ENCODE measurements at places on chromosomes 11 and 22.

DNA sequence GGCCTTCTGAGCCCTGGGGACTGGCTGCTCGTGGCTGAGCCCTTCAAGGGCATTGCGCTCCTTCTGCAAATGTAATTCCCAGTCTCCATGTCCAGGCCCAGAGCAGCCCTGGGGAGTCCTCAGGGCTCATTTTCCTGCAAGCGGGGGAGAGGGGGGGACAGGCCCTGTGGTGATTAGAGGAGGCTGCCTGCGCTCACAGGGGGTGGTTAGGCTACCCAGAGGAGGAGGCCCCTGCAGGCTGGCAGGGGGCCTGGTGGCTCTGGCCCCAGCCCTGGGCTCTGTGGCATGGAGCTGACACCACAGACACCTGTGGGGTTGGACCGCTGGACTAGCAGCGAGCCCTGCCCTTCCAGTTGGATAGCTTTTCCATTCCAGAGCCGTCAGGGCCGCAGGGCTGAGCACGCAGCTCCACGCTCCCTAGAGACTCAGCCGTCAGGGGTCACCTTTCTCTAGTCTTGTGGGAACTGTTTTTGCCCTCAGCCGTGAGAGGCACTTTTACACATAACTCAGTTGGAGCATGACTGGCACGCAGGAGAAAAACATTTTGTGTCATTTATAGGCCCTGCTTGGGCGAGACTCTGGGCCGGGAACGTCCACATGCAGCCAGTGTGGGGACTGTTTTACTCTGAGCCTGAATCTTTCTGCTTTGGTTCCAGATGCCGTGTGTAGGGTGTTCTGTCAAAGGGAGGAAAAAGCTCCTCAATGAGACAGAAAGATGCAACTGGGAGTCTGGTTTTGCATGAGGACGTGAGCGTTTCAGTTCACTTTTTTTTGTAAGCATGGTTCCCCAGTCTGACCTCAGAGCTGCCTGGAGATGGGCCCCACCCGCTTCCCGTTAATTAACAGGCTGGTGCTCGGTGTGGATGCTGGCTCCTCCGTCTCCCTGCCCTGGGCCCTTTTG is 58.1 kb downstream of the LRP5 start:
- DNase-seq, result peak; percentile 76

- DNase-seq, result peak; percentile 38
These were observed 7.3 kb downstream of the KCNJ11 start for GRCh38 chr11:17381156-17381555.

DNA sequence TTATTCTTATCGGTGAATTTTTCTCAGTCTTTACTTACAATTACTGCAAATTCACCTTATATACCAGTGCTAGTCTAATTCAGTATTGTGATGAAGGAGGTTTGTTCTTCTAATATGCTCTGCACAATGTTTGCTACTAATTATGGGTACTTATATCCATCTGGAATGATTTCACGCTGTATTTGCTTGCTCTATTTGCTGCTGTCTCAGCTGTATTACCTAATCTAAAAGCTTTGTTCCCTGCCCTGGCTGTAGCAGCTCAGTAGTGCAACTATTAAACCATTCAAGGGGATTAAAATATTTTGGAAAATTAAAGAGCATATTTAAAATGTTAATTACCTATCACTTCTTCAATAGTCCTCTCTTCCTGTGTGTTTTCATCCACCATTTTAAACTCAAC is 375.3 kb downstream of the LUZP2 start:
- no peak for DNase-seq

DNA sequence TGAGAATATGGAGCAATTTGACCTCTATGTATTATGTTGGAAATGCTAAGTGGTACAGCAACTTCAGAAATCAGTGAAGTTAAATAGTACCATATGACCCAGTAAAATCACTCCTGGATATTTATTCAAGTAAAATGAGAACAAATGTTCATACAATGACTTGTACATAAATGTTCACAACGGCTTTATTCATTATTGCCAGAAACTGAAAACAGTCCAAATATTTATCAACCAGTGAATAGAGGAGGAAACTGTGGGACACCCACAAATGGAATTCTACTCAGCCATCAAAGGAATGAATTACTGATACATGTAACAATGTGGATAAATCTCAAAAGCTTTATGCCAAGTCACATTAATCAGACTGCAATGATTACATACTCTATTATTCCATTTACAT is 416.3 kb downstream of the AASDHPPT start:
- DNase-seq, result peak; percentile 70

GRCh38 chr11:108732395-108732794 is 67.5 kb downstream of the DDX10 start:
- no peak for DNase-seq

- DNase-seq, result no peak
These were observed 12.9 kb downstream of the CSF2RB start for GRCh38 chr22:36926309-36926708.

DNA sequence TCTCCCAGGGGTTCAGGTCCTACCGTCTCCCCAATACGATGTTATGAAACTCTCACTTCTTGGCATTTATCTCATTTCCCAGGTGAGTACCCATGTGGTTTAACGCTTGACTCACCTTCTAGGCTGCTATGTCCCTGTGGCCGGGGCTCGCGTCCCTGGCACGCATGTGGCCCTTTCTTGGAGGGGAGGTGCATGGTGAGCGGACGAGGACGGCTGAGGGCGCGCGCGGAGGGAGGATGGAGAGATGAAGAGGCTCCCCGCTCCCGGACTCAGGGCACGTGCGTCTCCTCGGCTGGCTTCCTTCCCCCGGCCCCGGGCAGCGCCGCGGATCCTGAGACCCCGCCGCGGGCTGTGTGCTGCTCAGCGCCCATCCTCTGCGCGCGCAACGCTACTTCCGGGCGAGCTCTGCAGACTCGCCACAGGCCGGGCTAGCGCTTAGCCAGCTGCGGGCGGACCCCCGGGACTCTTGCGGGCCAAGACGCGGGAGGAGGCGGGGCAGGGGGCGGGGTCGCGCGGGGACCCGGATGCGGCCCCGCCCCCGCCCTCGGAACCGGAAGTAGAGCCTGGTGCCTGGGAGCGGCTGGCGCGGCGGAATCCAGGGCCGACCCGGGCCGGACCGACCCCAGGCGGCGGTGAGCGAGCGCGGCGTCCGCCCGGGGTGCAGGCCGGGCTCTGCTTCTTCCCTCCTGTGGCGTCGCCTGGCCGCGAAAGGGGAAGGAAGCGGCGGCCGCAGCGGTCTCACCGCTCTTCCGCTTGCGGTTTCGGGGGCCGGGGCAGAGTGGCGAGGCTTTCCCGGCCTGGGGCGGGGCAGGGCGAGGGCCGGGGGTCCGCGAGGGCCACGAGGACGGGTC is at the start of gene CTTN:
Gene CTTN, plus strand, starts transcription at position 547 of the 851 bp plus-strand sequence. CDS start 8,769 bp downstream, outside the sequence.
- peak; percentile 82 for DNase-seq

GRCh38 chr22:36293606-36294292 is 40.8 kb downstream of the APOL1 start:
- no peak for DNase-seq

- DNase-seq, result no peak
These were observed 48.4 kb downstream of the CD6 start for GRCh38 chr11:61019832-61020405.

DNA sequence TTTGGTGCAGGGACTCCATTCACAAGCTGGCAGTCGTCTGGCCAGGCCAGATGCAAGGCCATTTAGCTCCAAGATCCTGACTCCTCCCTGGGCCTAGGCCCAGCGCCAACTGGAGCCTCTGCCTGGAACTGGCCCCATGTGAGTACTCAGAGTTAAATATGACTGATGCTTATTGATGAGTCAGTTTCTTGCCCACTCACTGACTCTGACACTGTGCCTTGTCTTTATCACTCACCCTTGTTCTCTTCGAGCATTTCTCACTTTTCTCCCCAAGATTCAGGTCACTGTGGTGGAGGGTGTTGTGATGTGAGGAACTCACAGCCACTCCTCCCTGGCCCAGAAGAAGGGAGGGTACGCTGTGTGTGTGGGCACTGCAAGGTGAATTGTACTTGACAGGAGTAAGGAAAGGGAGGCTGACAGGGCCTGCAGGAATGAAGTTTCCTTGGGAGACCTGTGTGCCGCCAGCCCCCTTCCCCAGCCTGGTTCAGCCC is 23.2 kb upstream of the ST3GAL4 start:
- DNase-seq, result peak; percentile 87

DNA sequence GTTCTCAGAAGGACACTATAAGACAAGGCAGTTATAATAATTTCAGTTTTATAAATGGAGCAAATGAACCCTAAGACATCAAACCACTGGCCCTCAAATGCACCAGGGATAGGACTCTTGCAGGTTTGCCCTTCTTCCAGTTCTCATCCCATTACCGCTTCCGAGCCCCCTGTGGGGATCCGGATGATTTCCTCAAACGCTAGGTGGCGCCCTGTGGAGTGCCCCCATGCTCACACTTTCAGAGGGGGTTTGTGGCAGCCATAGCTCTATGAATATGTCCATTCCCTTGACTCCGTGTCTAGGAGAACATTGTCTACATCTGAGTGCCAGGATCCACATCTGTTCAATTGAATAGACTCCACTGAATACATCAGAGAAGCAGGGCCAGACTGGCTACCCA is 816.3 kb downstream of the NTM start:
- DNase-seq, result no peak

DNA sequence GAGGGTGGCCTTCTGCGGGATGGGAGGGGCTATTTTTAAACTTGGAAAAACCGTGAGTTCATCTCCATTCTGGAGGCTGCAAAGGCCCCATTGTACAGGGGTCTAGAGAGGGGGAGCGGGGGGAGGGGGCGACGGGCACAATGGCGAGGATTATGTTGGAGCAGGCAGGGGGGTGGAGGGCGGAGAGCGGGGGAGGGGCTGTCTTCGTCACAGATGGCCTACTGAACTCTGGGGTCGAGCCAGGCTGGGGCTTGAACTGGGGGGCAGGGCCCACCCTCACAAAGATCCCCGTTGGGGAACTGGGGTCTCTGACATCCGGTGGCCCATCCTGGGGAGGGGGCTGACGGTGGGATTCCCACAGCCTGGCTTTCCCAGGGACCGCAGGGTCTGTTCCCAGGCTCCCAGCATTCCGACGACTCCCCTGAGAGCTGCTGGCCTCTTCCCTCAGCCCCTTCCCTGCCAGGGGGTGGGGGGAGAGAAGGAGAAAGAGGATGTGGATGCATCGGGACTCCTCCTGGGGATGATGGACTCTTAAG is 3.4 kb upstream of the MCAM start:
- DNase-seq, result peak; percentile 90

- no peak for DNase-seq
These were observed 570.1 kb downstream of the BRD1 start for GRCh38 chr22:49257551-49257961.

DNA sequence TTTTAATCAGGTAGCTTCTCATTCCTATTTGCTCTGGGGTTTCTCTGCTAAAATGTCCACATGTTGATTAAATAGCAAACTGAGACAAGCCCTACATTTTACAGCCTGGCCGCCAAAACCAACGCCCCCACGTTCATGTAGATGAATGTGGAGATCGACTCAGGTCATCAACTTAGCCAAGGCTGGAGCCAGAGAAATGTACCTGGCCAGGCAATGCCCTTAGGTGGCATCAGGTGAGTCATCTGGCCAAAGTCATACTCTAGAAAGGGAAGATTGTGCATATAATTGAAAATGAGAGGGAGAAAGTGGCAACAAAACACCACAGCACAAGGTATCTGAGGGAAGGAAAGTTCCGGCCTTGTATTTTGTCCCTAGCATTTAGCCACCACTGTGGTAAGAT is 37.1 kb upstream of the CCDC89 start:
- no peak for DNase-seq

DNA sequence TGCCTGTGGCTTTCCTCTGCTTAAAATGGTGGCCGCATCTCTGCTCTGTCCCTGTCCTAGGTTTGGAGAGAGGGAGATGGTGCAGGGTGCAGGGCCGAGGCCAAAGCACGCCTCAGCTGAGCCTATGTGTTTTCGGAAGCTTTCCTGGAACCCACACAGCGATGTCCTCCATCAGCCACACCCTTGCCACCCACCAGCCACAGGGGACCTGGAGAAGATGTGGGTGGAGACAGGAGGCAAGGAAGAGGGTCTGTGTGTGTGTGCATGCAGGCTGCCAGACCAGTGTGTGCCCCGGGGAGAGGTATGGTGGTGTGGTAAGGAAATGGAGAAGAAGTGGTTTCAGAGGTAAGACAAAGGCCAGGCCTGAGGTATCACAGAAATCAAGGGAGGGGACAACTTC is 155.7 kb downstream of the TBC1D22A start:
- no peak for DNase-seq

- DNase-seq, result no peak
These were observed 787.6 kb downstream of the BRD1 start for GRCh38 chr22:49040111-49040510.

DNA sequence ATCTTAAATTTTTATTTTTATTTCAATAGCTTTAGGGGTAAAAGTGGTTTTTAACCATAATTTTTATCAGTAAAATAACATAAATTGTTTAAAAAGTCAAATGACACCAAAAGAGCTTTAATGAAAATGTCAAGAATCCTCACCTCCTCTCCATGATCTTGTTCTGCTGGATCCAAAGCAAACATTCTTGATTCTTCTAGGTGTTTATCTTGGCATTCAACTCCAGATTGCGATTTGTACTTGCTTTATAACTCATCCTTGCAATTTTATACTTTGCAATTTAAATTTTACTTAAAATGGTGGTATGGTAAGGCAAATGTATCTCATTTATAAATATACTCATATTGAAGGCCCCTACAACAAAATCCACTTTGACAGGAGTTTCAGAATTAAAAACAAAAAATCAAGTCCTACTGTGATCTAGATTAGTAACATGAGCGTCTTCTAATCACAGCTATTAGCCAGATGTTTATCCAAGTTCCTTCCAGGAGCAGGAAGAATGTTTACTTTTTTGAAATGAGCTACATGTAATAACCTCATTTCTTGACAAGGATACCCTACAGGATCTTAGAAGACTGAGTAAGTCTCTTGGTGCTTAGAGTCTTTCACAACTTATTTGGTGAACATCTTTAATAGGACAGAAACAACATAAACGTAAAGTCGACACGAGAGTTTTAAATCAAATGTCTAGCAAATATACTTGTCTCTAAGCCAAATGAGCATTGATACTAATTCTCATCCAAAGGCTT is 72.4 kb upstream of the CARD18 start:
- peak; percentile 64 for DNase-seq

DNA sequence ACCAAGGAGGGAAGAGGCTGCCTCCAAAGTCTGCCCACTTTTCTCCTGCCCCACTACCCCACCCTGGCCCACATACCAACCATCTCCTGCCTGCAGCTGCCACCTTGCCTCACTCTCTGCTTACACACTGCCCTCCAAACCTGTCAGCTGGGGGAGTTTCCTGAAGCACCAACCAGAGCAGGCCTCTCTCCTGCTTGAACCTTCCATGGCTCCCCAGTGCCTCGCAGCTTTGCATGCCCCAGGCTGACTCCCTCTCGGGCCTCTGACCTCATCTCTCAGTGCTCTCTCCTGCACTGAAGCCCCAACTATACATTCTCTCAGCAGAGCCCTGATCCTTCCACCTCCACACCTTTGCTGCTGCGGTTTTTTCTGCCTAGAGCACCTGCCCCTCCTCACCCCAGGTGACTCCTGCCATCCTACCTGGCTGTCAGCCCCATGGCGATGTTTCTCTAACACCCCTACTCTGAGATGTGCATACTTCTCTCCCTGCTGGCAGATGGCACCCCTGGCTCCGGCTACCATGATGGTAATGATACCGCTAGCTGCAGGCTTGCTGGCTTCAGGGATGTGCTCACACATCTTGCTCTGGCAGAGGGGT is 43.5 kb downstream of the MN1 start:
- DNase-seq, result no peak

GRCh38 chr11:32893343-32894148 is 935 bp downstream of the QSER1 start:
- DNase-seq, result peak; percentile 50

GRCh38 chr22:25392584-25392983 is 171.9 kb upstream of the GRK3 start:
- DNase-seq, result no peak

Data from fibroblast of skin of back (primary cell).